ENCODE measurements at places on chromosomes 1 and 21. TPM values are rescaled to one million over a fixed set of nuclear protein-coding genes. Genes with fewer than 3 reads are reported as not detected.
A peak's percentile ranks its signal among the peaks of the same experiment; 100 is the strongest.

SPRR5 gene
- not detected for total RNA-seq

ZNF684 gene
- 5.7 TPM for total RNA-seq

CELA3A gene
- 0.19 TPM for total RNA-seq

GRCh38 chr1:99304725-99305282, 40.5 kb downstream of the PLPPR4 start:
- DNase-seq = no peak
- no peaks in the 10 kb centered on the region for H3K4me1 ChIP-seq
- no peaks in the 10 kb centered on the region for H3K27me3 ChIP-seq
- no peaks in the 10 kb centered on the region for H3K36me3 ChIP-seq
- no peak overlapping the region for H3K4me3 ChIP-seq
- no peak overlapping the region for H3K27ac ChIP-seq

DNA sequence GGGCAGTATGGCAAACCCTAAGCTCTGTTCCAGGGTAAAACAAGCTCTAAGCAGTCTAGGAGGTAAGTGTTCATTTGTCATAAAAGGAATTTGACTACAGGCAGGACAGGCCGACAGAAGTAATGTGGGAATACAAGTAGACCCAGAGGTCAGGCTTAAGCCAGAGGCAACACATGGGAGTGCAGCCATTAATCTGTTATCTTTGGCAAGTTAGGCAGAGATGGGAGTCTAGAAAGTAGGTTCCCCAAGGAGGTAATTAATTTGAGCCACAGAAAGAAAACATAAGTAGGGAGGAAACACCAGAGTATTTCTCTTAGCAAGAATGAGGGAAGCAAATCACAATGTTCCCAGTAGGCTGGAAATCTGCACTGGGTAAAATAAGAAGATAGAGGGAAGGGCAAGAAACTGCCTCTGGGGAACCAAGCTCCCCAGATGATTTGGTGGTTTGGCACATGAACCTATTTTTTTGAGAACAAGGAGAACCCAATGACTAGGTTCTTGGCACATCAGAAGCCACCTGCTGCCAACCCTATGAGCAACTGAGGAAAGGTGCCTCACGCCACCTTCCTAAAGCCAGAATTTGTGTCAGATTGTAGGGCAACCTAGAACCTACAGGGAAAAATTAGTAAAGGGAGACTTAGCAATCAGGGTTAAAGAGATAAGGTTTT, 636.4 kb upstream of the PLXNA2 start:
- no peaks in the 10 kb centered on the region for H3K27me3 ChIP-seq
- H3K4me1 ChIP-seq = no peaks in the 10 kb centered on the region
- H3K36me3 ChIP-seq = no peaks in the 10 kb centered on the region
- no peak for DNase-seq
- H3K27ac ChIP-seq = no peak overlapping the region

GRCh38 chr1:156804572-156805243, 11.9 kb downstream of the SH2D2A start:
- no peak overlapping the region for H3K4me3 ChIP-seq
- H3K27me3 ChIP-seq = no peaks in the 10 kb centered on the region
- no peak for DNase-seq
- H3K27ac ChIP-seq = peak overlapping the region; percentile 68
- peaks cover 33% of the 10 kb centered on the region for H3K4me1 ChIP-seq

- H3K4me1 ChIP-seq = no peaks in the 10 kb centered on the region
- H3K27ac ChIP-seq = no peak overlapping the region
- DNase-seq = no peak
Measured at GRCh38 chr1:145701306-145701862, 5.8 kb downstream of the PDZK1 start.

DNA sequence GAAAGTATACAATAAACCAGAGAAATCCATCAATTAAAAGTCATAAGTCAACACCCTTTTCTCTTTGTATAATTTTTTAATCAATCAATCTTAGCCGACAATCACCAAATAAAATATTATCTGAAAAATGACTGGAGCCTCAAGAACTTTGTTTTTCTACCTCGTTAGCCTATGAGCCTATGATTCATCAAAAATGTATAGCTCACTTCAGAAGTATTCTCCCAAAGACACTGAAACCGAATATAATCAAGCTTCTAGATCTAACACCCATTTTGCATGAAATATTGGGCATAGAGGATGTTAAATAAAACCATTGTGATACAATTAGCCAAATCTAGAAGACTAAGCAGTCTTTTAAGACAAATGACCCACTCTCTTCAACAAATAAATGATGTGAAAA, 17.8 kb upstream of the RSBN1 start:
- H3K27ac ChIP-seq = no peak overlapping the region
- no peaks in the 10 kb centered on the region for H3K27me3 ChIP-seq
- DNase-seq = no peak
- no peaks in the 10 kb centered on the region for H3K4me1 ChIP-seq
- no peak overlapping the region for H3K4me3 ChIP-seq

All from thymus (tissue), 14 donors.